Activated T-cell treated with anti-CD3 and anti-CD28 coated beads for 1 hour (primary cell): ENCODE measurements at places on chromosomes 4 and X.

DNA sequence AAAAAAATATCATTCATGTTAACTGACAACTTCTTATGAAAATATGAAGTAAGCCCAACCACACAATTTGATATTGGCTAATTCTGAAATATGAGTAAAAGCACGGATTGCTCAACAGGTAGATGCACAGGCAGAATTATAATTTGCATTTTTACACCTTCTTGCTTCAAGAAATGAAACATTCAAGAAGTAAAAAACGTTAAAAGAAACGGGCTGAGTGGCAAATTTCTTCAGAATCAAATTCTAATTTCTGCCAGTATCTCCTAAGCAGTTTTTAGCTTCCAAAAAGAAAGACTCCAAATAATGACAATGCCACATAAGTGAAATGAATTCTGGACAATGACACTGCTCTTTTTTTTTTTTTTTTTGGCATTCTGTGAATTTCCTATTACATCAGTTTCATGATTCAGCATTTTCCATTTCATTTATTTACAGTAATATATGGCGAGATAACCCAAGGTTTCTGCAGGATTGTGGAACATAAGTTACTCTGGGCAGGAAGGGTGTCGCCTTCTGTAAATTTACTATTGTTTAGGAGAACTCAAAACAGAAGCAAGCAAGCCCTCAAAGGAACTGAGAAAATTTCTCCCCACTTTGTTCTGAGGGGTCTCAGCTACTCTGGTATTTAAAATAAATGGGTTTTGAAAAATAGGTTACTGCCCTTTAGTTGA lies 1.4 kb downstream of the SEL1L3 start:
- DNase-seq = no peak

GRCh38 chr4:16738558-16738957 lies 159.9 kb downstream of the LDB2 start:
- no peak for DNase-seq

DNA sequence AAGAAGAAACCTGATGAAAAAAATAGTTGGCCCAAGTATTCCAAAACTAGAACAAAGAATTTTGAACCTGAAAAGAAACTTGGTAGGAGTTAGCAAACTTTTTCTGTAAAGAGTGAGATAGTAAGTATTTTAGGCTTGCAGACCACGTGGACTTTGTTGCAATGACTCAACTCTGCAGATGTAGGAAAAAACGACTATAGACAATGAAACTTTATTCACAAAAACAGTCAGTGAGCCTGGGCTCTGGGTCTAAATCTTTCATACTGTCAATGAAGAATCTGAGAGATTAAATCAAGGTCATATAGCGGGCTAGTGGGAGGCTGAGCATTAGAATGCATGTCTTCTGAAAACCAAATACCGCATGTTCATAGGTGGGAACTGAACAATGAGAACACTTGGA lies 23.0 kb downstream of the SH3D19 start:
- no peak for DNase-seq

DNA sequence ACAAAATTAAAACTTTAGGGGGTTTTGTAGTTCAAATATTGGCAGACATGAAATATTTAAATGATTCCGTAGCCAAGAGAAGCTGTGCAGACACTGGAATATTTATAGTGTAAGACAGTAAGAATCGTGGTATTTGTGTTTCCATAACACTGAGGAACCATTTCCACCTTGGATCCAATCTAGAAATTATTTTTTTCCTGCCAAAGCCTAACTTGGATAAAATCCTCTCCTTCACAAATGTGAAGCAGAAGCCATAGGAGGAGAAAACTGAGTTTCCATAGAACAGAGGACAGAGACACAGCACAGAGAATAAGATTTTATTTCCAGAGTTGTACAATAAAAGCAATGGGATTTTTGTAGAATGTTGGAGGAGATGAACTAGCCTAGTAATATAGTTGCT lies 19.9 kb upstream of the SRPX start:
- no peak for DNase-seq

DNA sequence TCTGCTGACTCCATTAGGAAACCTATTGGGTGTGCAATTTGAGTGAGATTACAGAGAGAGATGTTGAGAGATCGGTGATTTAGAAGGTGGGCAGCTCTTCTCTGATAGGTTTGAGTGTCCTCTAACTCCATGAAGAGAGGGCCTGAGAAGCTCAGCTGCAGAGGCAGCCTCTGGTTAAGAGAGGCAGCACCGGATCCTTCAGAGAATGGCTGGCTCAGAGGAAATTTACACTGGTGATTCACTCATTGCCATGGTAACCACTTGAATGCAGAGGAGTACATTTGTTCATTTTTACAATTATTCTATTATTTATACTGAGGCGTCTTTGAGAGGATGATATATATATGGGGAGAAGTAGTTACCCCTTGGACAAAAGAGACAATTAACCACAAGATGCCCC lies 171.7 kb downstream of the PDGFRA start:
- DNase-seq = no peak

GRCh38 chr4:156312261-156312847 lies 358.7 kb upstream of the CTSO start:
- no peak for DNase-seq

GRCh38 chr4:79588679-79589078 lies 180.7 kb upstream of the GK2 start:
- no peak for DNase-seq

DNA sequence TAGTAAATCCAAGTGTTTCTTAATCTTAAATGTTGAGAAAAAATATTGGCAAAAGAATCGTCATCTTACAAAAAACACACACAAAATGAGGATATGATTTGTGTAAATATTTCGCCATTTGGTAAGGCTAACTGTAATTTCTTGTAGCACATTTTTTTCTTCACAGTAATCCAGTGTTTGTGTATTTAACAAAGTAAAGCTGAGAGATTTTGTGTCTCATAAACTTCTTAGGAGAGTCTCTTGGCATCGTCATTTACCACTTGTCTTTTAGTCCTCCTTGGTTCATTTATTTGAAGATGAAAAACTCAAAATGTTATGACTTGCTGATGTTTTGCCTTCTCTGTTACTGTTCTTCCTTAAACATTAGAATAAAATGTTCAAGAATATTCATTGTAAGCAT lies 326.7 kb upstream of the PITX2 start:
- DNase-seq = no peak
